ENCODE measurements at places on chromosomes 6 and 20. TPM values are rescaled to one million over a fixed set of nuclear protein-coding genes. Genes with fewer than 3 reads are reported as not detected.
A peak's percentile ranks its signal among the peaks of the same experiment; 100 is the strongest.

- DNase-seq: no peak
Observed at GRCh38 chr6:34300332-34300751, 51.5 kb upstream of the SMIM29 start.

Gene HLA-DPB1
- not detected for total RNA-seq

Gene AHI1
- 5.5 TPM for total RNA-seq

Gene MRAP2
- 0.26 TPM for total RNA-seq

Gene STMND1
- total RNA-seq: not detected

Gene DLK2
- 4.1 TPM for total RNA-seq

Gene TSBP1
- not detected for total RNA-seq

- DNase-seq: no peak
Observed at GRCh38 chr20:46549188-46549972, 1.1 kb downstream of the OCSTAMP start.

Gene LIN28B
- not detected for total RNA-seq

Gene SEL1L2
- total RNA-seq: not detected

GRCh38 chr6:119628691-119629594 is 279.4 kb upstream of the MAN1A1 start:
- DNase-seq: no peak

Gene HCRTR2
- total RNA-seq: not detected

DNA sequence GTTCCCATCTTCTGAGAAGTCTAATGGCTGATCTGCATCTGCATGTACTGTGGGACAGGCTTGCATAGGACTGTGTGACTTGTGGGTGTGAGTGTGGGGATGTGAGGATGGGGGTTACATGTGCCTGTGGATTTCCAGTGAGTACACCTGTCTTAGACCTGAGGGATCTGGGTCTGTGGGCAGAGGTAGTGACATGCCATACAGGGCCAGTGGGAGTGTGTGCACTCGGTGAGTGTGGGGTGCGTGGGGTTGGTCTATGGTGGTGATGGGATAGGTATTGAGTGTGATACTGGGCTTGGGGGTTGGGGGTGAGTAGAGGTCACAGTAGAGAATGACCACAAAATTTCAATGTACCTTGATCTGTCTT is 41.7 kb downstream of the VEGFA start:
- no peak for DNase-seq

Gene DEFB132
- not detected for total RNA-seq

GRCh38 chr6:82080767-82081166 is 166.8 kb downstream of the IBTK start:
- DNase-seq: no peak

DNA sequence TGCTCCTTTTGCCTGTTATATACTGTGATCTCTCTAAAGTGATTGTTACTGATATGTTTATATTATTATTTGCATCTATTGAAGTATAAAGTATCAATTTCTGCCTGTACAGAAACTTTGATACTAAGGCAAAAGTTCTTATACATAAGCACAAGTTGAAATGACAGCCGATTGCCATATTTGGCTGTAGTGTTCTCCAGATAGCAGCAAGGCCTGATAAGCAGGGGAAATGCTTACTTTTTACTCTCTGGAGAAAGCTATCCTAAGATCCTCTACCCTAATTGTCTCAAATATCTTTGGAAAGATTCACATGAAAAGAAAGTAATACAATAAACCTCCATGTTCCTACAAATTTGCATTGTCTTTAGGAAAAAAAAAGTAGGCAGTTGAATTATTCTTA is 31.4 kb downstream of the SENP6 start:
- no peak for DNase-seq

DNA sequence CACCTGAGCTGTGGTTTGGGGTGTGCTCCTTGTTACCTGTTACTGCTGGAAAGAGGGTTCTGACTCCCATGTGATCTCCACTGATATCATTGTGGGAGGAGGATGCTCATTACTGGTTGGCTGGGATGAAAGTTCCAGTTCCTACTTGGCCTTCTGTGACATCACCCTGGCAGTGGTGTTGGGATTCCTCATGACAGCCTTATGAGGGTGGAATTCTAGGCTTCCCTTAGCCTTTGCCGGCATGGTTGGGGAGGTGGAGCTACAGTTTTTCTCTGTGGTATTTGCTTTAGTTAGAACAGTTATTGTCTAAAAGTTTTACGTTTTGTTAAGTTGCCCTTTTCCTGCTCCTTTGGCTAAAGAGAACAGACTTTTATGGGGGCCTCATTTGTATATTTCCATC is 112.1 kb downstream of the AFG1L start:
- no peak for DNase-seq

- DNase-seq: no peak
Observed at GRCh38 chr20:58942549-58942948, 38.5 kb upstream of the NELFCD start.

Gene TPD52L2
- total RNA-seq: 184 TPM

- no peak for DNase-seq
Observed at GRCh38 chr6:158398252-158399024, 86.2 kb downstream of the TULP4 start.

GRCh38 chr6:85496009-85496579 is 46.2 kb downstream of the NT5E start:
- DNase-seq: no peak

DNA sequence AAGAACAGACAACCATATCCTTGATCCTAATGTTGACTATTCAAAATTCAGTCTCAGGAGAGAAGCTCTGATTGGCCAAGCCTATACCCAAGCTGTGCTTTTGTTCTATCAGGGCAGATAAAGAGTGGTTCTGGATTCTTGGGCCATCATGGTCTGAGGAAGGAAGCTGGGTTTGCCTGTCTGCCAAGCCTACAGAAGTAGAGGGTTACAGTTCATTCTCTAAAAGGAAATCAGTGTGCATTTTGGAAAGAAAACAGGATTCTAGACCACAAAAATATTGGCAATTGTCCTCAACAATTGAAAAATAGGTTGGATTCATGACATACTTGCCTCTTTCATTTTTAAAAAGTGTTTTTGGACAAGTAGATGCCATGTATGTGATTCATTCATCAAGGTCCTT is 145.4 kb upstream of the BMP2 start:
- DNase-seq: no peak

DNA sequence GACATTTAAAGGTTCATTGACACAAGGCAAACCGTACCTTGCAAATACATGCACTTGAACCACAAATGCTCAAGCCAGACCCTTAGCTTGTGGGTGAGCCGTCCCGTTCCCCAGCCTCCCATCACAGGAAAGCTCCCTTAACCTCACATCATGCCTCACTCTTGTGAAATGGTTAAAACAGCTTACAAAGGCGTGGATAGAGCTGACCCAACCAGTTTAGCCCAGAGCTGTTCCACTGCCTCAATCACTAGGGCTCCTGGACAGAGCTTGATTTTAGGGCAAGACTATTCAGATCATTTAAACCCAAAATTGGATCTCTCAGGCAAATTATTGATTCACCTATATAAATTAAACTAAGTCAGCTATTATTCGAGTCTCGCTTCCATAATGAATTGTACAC is 229.6 kb upstream of the TAB2 start:
- DNase-seq: peak; percentile 32

DNA sequence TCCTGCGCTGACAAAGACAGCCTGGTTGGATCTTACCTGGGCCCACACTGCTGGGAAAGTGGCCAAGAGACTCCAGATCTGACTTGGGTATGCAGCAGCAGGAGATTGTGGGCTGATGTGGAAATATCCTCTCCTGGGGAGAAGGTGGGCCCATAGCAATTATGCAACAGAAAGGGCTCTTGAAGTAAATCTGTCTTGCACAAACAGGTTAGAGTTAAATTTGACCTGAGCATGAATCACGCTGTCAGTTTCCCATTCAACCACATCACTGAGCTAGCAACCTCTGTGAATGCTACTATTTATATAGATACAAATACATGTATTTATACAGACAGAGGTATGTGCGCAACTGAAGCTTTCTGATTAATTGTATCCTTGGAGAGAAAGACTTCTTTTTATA is 28.3 kb upstream of the PDYN start:
- DNase-seq: peak; percentile 76

- DNase-seq: no peak
Observed at GRCh38 chr20:53592992-53593465, 610 bp downstream of the ZNF217 start.

Gene TIAM2
- 2.4 TPM for total RNA-seq

DNA sequence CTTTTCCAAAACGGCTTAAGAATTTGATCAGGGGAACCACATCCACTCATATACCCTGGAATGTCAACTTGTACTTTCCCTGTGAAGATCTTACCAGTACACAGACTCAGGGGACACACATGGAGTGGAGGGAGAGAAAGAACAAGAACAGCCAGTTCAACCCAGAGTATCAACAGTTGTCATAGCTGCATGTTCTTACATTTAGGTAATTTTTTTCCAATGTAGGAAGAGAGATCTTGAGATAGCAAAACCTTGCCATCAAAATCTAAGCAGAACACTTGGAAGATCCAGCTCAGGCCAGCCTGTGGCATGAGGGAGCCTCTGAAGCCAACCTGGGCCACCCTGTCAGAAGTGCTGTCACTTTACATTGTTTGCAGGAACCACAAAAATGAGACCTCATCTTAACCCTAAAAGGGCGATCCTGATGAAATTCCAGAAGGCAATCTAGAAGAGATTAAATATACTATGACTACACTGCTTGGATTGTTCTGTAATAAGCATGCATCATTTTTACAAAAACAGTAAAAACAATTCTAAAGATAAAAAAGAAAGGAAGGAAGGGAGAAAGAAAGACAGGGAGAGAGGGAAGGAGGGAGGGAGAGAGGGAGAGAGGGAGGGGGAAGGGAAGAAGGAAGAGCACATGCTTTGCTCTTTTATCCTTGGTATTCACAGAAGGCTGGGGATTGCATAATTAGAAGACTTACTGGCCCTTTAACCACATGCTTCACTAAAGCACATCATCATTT is 124.7 kb upstream of the TCF21 start:
- no peak for DNase-seq

DNA sequence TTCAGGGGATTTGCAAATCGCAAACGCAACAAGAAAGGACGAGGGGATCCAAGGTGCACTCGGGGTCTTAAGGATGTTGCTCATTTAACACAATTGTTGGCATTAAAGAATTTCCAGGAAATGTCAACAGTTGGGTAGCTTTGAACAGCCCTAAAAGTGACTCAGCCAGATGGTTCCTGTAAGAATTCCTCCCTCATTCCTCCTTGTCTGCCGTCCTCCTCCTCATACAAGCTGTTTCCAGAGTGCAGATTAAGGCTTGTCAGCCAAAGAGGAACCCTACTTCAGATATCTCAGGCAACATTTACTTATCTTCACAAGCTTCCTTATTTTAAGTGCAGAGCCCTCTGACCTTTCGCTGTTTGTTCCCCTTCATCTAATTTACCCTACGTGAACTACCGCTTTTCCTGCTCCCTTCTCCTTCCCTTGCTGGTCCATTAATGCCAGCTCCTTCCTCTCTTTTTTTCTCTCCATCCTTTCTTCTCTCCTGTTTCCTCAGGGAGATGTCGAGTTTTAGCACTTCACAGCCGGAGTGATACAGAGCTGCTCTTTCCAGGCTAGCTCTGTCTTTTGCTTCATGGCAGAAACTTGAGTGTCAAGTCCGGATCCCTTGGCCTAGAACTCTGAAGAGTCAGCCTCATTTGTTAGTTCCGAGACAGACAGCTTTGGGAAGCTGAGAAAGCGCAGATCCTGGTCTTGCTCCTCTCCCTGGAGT is 26.1 kb upstream of the TBC1D7 start:
- DNase-seq: peak; percentile 71

Gene SEMG1
- not detected for total RNA-seq

- DNase-seq: peak; percentile 91
Observed at GRCh38 chr20:38460040-38460623, 12.5 kb upstream of the RALGAPB start.

- no peak for DNase-seq
Observed at GRCh38 chr6:65461121-65461520, 245.9 kb downstream of the EYS start.

Gene PSMB1
- 234 TPM for total RNA-seq

Gene DEFB114
- not detected for total RNA-seq

- no peak for DNase-seq
Observed at GRCh38 chr6:71502956-71503355, 214.3 kb downstream of the OGFRL1 start.

GRCh38 chr6:155154158-155154830 is 109.5 kb upstream of the CLDN20 start:
- DNase-seq: peak; percentile 79

- DNase-seq: no peak
Observed at GRCh38 chr6:4294636-4295035, 159.3 kb upstream of the ECI2 start.

DNA sequence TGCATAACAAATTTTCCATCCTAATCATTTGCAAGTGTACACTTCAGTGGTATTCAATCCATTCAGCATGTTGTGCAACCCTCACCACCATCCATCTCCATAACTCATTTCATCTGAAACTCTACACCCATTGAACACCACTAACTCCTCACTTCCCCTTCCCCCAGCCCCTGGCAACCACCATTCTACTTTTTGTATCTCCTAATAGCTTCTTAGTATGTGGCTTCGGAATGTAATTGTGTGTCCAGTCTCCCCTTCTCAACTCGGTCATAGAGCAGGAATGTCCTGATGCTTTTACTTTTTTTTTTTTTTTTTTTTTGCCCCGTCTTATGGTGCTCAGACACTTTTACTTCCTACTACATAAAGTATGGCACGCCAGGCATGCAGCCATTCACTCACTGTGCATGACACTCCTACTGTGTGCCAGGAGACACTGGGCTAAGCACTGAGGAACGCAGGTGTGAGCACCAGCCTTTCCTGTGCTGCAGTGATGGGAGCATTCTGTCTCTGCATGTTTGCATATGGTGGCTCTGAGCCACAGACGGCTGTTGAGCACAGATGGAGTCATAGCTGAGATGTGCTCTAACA is 15.3 kb downstream of the HCK start:
- DNase-seq: peak; percentile 4

- DNase-seq: no peak
Observed at GRCh38 chr6:80330961-80331360, 224.5 kb downstream of the BCKDHB start.

Gene SLC35D3
- total RNA-seq: under 0.01 TPM

DNA sequence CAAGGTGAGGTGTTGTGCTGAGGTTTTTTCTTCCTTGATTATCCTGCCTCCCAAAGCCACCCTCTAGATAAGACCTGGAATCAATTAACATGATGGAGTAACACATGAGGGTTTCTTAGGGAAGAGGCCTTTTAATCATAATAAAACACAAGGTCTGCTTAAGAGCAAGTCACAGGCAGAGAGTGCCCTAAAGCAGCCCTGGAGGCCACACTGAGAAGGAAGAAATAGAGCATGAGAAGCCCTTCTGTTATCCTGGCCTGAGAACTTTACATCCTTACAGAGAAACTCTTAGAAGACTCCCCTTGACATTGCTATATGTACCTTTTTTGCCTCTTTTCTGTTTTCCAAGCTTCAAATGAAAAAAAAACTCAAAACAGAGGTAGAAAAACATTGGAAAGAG is 132.3 kb downstream of the CEP57L1 start:
- no peak for DNase-seq

- no peak for DNase-seq
Observed at GRCh38 chr20:63112491-63113219, 103.3 kb downstream of the YTHDF1 start.

DNA sequence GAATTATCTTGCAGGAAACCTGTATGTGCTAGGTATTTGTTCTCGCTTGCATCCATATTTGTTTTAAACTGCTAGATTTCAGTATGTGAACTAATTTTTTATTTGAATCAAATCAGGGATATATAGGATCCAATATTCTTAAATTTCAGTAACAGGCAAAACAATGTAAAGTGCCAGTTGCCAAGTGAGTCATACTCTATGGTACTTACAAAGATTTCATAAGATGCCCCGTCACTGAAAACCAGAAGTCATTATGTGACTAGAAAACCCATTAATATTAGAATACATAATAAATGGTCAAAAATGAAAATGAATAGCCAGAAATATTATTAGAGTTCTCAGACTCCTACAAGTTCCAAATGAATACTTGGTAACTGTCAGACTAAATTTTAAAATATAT is 481.2 kb downstream of the TFAP2A start:
- DNase-seq: peak; percentile 72

Measured in bronchial epithelial cell (primary cell).